NCI-H226 (cell line): ENCODE measurements at places on chromosomes 7 and 10.

DNA sequence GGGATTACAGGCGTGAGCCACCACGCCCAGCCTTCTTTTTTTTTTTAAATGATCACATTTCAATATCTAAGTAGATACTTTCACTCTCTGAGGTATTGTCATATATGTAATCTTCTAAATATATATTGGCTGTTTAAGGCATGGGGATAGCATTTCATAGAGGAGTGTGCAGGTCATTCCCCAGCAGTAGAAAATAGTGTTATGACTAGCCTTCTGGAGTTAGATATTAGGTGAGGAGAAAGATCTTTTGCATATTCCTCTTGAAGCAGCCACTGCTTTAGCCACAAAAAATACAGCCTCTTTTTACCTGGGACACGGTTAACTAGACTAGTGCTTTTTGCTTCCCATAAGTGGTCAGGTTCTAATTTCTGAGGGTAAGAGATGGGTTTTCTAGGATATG lies 28.9 kb downstream of the ADD3 start:
- DNase-seq = no peak

- DNase-seq = peak; percentile 16
Measured at GRCh38 chr10:113648478-113648877, 15.4 kb downstream of the NRAP start.

- no peak for DNase-seq
Measured at GRCh38 chr10:69391158-69391557, 25.6 kb downstream of the TACR2 start.

DNA sequence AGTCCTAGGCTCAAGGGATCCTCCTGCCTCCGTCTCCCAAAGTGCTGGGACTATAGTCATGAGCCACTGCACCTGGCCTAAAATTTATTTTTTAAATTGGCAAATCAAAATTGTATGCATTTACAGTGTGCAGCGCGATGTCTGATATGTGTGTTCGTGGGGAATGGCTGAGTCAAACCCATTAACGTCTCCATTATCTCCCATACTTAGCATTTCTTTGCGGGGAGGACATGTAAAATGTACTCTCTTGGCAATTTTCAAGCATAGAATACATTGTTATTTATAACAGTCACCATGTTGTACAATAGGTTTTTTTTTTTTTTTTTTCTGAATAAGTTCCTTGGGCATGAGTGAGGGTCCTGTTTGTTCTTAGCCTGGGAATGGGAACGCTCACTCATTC lies 3.8 kb downstream of the TMEM184A start:
- no peak for DNase-seq

DNA sequence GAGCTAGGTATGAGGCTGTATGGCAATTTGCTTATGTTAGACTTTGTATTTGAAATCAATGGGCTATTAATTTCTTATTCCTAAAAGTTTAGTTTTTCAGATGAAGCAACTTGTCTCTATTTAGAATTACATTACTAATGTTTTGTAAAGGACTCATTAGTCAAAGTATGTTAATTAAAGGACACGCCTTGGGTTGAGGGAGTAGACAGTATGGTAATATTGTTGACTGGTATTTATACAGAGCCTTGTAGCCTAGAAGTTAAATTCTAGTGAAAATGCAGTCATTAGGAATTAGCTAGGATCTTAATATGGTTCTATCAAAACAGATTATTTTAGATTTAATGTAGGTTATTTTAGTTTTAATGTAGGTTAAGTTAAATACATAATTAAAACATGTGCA lies 6.2 kb downstream of the CDK14 start:
- DNase-seq = no peak

DNA sequence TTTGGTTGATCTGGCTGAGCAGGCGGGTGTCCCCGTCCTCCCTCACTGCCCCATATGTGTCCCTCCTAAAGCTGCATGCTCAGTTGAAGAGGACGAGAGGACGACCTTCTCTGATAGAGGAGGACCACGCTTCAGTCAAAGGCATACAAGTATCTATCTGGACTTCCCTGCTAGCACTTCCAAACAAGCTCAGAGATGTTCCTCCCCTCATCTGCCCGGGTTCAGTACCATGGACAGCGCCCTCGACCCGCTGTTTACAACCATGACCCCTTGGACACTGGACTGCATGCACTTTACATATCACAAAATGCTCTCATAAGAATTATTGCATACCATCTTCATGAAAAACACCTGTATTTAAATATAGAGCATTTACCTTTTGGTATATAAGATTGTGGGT lies 26.9 kb upstream of the TRIM56 start:
- peak; percentile 33 for DNase-seq

DNA sequence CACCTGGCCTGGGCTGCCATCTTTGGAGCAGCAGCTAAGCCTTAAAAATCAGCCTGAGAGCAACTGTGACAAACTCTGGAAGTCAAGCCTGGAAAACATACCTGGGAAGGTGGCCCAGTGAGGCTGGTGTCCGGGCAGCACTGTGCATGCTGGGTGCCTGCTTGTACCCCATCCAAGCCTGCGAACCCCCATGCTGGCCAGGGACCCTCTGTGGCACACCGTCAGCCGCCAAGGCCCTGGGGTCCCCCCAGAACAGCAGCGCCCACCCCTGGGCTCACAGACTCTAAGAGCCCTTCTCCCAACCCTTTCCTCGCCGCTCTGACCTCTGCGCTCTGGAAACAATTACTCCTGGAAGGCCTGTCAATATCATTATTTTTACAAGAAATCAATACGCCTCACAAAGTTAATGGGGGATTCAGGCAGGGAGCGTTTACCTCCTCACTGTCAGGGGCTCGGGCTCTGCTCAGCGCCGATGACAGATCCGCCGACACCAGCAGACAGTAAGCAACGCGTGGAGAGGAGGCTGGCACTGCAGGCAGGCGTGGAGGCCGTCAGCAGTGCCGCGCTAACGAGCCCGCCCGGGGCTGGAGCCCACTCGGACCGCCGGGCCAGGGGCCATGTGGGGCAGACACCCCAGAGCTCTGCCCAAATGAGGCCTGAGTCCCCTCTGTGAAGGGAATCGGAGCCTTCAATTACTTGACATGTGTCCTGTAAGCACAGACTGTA lies 54.4 kb downstream of the EBF3 start:
- DNase-seq = no peak

DNA sequence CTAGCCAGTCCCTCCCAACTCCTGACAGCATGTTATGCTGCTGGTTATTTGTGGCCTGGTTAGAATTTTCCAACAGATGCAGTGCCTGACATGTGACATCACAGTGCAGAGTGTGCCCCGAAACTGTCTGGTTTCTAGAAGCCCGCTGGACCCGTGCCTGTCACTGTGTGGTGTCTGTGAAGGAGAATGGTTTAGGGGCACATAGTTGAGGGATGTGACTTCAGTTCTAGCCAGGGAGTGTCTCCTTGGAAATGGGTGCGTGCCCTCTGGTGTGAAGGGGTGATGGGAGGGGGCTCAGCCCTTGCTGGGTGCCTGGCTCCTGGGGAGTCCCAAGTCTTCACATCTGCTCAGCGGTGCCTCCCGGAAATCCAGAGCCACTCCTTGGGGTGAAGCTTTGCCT lies 303.6 kb downstream of the GLRX3 start:
- DNase-seq = no peak

DNA sequence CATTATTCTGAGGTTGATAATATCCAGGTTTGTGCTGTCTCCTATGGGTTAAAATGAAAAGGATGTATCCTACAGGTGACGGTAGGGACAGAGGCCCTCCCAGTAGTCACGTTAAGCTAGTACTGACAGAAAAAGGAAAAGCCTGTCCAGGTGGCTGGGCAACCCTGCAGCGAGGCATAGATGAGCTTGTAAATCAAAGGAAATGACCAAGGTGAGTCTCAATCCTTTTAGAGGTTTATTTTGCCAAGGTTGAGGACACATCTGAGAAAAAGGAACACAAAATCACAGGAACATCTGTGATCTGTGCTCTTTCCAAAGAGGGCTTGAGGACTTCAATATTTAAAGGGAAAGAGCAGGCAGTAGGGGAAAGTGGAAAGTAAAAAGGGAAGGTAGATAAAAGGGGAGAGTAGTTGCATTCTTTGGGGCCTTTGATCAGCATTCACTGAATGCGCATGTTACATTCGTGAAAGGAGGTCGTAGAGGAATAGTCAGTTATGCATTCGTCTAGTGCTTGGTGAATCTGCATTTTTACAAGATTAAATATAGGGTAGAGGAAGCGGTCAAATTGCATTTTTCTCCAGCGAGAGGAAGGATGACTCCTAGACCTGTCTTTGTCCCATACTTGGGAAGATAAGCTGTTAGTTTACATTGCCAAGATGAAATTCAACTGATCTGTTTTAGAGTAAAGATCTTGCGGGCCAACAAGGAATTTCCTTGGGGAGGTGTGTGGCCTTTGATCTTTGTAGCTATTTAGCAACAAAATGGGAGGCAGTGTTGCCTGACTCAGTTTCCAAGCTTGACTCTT lies 884 bp upstream of the GSTO1 start:
- no peak for DNase-seq

DNA sequence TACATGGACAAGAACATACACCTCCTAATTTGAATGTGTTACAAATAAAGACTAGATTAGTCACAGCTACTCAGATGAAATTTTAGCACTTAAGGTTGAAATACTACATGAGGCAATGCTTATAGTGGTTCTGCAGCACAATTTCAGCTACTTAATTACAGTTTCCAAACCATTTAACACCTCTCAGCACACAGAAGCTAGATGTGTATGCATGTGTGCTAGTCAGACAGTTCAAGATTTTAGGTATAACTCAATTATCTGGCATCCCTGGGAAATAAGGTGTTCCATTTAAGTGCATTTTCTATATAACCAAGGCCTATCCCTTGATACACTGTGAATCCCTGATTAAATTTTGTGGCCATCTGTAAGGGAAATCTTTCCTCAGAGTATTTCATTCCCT lies 141.8 kb downstream of the CHCHD3 start:
- DNase-seq = no peak

DNA sequence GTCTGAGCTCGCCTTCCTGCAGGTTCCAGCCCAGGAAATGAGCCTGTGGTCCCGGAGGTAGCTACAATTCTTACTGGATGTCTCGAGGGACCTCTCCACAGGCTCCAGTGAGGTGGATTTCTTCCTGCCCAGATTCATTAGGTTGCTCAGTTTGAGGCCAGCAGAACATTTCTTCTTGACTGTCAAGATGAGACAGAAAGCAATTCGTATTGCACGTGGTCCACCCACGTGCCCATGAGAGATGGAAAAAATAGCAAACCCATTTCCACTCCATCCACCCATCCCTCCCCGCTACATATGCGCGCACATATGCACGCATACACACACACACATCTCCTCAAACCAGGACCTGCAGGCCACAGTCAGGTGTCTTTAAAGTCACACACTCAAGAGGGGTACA lies 68.7 kb downstream of the VWA2 start:
- no peak for DNase-seq

GRCh38 chr10:32985775-32986350 lies 27.8 kb upstream of the ITGB1 start:
- DNase-seq = peak; percentile 40

DNA sequence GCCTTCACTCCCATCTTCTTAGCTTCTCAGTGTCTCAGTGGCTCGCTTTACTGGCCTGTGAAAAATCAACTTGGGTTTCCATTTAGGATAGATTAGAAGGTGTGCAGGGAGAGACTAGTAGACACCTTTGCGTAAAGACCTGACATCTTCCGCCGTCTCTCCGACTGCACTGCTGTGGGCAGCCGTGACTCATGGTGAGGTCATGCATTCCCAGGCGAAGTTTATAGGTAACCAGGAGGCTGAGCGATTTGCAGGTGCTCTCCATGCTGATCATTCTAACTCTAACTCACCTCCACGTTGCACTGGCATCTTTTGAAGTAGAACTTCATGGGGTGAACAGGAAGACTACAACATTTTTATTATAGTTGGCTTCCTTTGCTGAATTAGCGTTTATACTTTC lies 68.0 kb upstream of the ZNF438 start:
- no peak for DNase-seq

- DNase-seq = no peak
Measured at GRCh38 chr10:120386896-120387295, 70.1 kb upstream of the PLPP4 start.

DNA sequence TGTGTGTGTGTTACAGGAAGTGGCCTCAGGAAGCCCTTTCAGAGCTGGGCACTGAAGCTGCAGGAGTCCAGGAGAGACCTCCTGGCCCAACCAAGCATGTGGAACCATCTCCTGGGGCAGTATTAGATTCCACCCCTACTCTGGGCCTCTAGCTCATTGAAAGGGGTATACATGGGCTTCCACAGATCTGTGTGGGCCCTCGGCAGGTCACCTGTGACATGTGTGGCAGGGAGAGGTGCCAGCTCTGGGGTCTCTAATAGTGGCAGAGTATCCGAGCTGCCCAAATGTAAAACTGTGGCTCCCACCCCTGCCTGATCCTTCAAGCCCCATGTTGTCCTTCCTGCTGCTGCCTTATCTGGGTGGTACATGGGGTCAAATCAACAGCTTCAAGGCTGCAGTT lies 144.1 kb downstream of the GLCCI1 start:
- no peak for DNase-seq

DNA sequence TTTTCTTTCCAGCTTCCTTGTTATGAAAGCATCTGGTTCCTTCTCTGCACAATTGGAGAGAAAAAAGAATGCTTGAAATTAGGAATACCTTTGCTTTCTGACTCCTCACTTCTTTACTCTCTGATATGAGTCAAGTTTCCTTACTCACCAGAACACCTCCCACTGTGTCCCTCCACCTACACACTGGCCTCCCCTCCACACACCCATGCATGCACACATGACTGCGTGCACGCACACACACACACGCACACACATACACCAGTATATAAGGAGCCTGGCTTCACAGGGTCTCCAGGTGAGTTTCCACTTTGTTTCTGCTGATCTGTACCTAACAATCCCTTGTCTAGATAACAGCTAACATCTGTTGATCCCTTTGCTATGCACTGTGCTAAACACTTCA lies 11.4 kb upstream of the PTER start:
- DNase-seq = no peak

- no peak for DNase-seq
Measured at GRCh38 chr10:113047605-113047962, 97.5 kb downstream of the TCF7L2 start.
